ENCODE measurements at places on chromosomes 7 and 10.

DNA sequence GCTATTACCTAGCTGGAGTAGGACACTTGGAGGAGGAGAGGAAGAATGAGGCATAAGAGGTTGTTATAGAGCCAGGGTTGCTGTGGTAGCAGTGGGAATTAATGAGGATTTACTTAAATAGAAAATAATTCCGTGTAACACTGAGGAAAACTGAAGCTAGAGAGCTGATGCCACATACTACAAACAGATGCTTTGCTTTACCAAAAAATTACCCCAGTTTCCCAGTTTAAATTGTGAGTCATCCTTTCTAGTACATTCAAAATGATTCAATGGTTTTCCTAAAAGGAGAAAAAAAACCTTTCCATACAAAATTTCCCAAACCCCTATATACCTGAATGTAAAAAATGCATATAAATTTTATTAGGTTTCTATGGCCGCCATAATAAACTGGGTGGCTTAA lies 58.3 kb downstream of the ZNF518A start:
- DNase-seq = no peak

DNA sequence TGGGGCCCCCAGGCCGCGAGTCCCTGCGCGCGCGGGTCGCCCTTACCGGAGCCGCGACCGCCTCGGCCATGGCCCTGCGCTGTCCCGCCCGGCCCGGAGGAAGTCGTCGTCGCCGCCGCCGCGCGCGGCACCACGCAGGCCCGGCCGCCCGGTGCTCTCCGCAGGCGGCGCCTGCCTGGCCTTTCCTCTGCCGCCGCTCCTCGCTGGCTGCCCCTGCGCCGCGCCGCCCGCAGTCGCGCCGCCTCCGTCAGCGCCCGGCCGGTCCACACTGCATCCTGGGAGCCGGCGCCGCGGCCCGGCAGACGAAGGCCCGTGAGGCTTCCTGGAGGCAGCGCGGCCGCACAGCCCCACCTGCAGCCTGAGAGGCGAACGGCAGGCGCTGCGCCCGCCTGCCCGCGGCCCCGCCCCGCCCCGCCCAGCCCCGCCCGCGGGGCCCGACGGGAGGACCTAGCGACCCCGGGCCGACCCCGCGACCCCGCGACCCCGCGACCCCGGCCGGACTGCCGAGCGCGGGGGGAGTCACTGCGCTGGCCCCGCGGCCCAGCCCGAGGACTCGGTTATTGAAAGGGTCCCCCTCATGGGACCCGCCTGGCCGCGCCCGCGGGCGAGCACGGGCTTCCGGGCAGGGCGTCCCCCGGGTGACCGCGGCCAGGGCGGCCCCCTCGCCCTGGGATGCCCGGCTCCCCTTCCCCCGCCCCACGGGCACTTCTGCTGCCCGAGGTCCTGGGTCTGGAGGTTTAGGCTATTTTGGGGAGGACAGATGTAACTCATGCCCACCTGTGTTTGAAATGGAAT lies at the start of gene ZNF746:
ZNF746 (minus strand) TSS at position 343 of the 795 bp plus-strand sequence; CDS start at position 70, 273 bp downstream.
- DNase-seq = peak; percentile 69

- no peak for DNase-seq
These were observed 474 bp downstream of the ORC5 start for GRCh38 chr7:104207348-104207730.

DNA sequence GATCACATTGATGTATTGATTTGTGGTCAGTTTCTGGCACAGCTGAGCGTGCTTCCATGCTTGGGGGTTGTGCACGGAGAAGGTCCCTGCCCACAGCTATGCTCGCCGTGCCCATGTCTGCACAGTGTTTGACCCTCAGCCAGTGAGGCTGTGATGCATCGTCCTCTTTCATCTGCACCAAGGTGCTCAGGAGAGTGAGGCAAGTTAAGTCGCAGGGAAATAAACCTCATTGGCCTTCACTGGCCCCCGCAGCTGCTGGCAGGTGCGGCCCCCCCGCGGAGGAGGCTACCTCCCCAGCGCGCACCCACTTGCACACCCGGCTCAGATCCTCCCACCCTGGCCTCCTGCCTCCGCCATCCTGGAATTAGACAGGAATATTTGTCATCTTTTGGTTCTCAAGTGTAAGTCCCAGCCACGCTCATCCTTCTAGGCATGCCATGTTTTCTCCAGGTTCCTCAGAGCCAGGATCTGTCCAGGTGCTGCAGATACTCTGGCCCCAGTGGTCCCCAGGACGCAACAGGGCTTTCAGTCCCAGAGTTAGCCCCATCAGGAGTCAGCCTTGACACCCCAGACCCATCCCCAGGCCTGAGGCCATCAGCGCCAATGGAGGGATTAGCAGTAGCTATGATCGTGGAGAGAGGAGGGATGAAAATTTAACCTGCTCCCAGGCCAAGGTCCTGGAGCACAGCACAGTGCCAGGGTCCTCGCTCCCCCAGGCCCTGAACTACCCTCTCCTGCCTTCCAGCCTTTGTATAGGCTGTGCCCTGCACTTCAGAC lies 93.7 kb downstream of the OAT start:
- DNase-seq = no peak

DNA sequence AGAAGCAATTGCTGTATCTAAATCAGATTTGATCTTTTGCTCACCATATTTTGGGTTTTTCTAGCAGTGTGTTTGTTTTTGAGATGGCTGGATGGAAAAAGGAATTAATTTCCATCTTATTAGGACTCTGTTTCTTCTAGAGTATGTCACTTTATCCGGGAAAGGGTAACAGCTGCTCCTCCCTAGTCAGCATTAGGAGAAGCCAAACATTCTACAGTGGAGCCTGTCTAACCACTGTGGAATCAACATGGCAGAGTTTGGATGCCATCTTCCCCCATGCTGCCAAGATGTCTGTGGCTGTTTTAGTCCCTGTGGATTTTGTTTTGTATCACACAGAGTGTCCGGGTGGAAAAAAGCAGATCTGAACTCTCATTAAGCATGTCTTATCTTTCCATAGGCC lies 16.0 kb upstream of the LMOD2 start:
- no peak for DNase-seq

Data from GDM1 (cell line).